CD4-positive, alpha-beta T cell treated with Interleukin-1 beta for 1 hour (primary cell): ENCODE measurements at places on chromosomes 13 and 19.
A peak's percentile ranks its signal among the peaks of the same experiment; 100 is the strongest.

DNA sequence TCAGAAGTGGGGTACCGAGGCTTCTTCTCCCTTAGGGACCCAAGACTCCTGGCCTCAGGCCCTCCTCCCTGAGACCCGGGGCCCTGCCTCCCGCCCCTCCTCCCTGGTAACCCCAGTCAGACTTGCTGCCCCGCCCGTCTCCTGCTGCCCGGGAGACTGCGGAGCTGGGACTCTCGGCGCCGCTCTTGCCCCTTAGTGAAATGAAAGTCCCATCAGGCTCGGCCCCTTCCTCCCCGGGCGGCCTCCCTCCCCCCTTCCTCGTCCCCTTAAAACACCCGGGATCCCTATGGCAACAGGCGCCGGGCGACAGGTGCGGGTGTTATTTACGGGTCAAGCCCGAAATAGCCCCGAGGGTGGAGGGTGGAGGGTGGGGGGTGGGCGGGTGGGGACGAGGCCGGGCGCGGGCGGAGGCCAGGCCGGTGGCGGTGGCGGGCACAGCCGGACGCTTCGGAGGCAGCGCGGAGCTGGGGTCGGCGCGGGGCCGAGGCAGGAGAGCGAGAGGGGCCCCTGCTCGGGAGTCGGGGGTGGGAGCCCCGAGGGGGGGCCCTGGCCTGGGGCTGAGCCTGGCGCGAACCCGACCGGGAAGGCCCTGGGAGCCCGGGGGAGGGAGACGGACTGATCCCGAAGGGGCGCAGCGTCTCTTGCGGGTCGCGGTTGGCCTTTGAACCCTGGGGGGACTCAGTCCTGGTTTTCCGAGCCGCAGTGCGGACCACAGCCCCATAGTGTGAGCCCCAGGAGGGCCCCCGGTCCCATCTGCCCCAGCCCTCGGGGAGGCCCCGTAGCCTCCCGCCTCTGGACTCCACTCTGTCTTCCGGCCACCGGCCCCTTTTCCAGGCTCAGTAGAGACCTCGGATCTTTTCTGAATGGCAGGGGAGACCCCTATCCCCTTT lies at the start of gene CACNG6:
TSS of gene CACNG6 (plus strand) at position 414 of the 890 bp plus-strand sequence. CDS start 1,241 bp downstream, outside the sequence.
- no peak for DNase-seq

GRCh38 chr19:7494416-7495098 lies 5.7 kb upstream of the PEX11G start:
- no peak for DNase-seq

GRCh38 chr19:11530432-11530831 lies 1.5 kb upstream of the ECSIT start:
- peak; percentile 55 for DNase-seq

- DNase-seq, result no peak
These were observed 8.8 kb downstream of the ZNF211 start for GRCh38 chr19:57641715-57642234.

GRCh38 chr13:60418954-60419353 lies 21.9 kb downstream of the TDRD3 start:
- no peak for DNase-seq

- DNase-seq, result no peak
These were observed 10.0 kb downstream of the SLC5A5 start for GRCh38 chr19:17881701-17882100.

DNA sequence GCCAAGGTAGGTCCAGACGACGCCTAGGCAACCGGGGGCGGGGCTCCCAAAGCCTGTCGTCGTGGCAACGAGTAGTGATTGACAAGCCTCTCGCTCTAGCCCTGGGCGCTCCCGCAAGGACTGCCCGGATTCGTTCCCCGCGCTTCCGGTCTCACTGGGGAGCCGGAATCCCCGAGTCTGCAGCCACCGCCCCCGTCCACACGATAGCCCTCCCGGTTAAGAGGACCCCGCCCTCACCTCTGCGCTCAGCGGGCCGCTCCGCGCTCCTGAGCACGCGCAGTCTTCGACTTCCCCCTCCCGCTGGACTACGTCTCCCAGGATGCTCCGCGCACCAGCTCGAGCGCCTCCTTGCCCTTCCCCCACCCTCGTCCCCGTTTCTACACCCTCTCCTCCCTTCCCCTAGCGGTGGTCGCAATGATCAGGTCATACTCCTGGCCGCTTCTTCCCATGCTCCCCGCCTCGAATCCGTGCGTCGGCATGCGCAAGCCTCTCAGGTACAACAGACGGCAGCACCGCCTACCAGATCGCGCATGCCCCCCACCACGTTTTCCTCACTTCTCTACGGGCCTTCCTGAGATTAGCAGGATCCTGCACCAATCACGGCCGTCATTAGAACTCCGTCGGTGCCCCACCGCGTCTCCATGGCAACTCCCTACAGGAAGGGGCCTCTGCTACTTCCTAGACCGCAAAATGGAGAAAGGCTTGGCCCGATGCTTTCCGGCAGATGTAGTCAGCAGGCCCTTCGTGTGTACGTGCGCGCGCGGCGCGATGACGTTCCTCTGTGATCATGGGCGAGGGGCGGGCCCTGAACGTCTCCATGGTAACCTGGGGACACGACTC lies at the start of gene MZF1:
TSS of gene MZF1 (minus strand) at position 518 of the 840 bp plus-strand sequence. CDS start 1,946 bp downstream, outside the sequence.
- peak; percentile 100 for DNase-seq

- no peak for DNase-seq
These were observed 62.3 kb downstream of the CCDC70 start for GRCh38 chr13:51923983-51924539.

DNA sequence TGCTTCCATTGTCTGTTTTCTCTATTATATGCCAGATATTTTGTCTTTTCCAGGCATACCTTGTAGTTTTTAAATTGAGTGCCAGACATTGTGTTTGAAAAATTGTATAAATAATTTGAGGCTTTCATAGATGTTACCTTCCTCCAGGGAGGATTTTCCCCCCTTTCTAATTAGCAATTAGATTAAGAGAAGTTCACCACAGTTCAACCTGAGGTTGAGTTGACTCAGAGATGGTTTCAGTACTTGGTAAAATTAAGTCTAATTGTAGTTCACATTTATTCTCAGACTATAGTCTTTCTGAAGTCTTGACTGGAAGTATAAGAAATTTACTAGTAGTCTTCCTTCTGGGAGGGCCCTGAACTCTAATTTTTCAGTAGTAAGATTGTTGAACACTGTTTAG lies 104.1 kb upstream of the SCEL start:
- no peak for DNase-seq

- DNase-seq, result no peak
These were observed 557.0 kb downstream of the FGF9 start for GRCh38 chr13:22227895-22228294.

DNA sequence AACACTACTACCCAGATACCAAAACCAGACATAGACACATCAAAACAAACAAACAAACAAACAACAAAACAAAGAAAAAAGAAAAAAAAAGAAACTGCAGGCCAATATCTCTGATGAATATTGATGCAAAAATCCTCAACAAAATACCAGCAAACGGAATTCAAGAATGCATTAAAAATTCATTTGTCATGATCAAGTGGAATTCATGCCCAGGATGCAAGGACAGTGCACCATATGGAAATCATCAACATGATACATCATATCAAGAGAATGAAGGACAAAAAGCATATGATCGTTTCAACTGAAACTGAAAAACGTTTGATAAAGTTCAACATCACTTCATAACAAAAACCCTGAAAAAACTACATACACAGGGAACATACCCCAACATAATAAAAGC lies 48.9 kb upstream of the CEACAM21 start:
- no peak for DNase-seq

DNA sequence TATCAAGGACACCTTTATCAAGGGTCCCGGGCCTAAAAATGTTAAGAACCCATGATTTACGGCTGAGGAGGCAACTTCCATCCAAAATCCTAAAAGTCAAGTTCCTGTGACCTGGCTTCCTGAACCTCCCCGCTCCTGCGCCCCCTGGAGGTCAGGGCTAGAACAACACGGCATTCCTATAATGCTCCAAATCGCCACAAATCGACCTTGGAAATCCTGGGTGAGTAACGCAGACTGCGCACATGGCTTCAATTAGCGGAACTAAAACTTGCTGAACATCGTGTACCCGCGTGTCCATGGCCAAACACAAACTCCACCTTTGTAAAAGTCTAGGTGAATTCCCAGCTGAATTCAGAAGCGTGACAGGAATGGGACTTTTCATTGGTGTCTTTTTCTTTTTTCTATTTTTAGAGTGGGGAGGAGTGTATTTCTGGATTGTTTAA lies 4.3 kb upstream of the C5AR1 start:
- peak; percentile 49 for DNase-seq

GRCh38 chr13:25574437-25575411 lies 202.9 kb downstream of the ATP8A2 start:
- DNase-seq, result peak; percentile 57

DNA sequence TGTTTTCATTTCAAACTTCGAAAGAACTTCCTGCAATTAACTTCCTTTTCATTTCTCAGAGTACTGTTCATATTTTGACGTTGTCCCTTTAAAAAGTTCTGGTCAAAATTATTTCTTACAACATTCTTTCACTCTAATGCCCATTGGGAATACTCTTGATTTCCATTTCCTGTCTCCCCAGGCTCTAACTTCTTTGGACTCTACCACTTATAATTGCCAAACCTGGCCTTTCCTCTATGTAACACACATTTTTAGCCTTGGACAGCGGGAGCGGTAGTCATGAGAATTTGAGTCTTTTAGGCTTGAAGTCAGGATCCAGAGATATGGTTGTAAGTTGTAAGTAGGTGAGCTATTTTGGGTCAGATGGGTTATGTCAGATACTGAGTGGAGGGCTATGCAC lies 163.5 kb upstream of the SPRY2 start:
- DNase-seq, result no peak

DNA sequence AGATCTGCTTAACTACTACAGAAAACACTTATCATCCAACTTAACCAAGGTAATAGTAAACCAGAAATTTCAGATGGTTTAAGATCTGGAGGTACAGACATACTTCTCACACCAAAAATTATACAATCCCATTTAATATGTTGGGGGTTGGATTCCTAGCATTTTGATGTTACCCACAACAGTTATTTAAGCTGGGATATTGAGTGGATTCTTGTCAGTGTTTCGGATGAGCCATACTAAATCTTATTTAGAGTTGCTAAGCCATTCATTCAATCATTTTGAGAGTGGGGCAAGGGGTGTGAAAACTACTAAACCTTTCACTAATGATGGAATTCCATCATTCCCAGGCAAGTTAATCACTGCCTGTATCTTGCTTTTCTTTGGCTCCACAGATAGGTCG lies 40.6 kb downstream of the KATNAL1 start:
- no peak for DNase-seq

GRCh38 chr19:43720936-43721335 lies 5.1 kb downstream of the IRGC start:
- no peak for DNase-seq

DNA sequence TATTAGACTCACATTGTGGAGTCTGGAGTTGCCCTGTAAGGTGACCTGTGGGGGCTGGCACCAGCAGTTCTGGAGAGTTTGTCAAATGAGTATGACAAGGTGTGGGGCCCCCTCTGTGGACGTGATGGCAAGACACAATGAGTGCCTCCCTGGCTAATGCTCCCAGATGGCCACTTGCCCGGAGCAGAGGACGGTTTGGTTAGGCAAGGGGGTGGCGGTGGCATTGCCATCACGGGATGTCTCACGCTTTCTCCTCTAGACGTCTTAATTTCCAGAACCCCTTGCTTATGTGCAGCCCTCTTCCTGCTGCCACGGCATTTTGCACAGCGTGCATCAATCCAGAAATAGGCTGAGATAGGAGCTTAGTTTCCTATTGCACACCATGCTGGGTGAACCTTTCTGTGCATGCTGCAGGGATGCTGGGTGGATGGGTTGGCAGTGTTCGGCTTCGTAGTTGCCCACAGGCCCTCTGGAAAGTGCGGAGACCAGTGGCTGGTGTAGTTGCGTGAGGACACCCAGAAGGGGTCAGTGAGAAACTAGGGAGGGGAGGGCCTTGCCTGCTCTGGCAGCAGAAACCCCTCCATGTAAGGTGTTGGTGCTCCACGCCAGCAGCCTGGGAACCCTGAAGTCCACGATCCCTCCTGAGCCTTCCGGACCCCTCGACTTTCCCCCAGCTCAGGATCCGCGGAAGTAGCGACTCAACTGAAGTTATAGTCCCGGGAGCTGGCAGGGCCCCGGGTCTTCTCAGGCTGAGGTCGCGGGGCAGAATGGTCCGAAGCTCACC lies 18.1 kb upstream of the LRP3 start:
- DNase-seq, result peak; percentile 23
